ENCODE measurements at places on chromosomes 12 and 14.

GRCh38 chr12:108610856-108611605, 13.1 kb upstream of the TMEM119 start:
- no peak for DNase-seq

GRCh38 chr14:81147140-81147897, 73.4 kb downstream of the GTF2A1 start:
- DNase-seq: no peak

DNA sequence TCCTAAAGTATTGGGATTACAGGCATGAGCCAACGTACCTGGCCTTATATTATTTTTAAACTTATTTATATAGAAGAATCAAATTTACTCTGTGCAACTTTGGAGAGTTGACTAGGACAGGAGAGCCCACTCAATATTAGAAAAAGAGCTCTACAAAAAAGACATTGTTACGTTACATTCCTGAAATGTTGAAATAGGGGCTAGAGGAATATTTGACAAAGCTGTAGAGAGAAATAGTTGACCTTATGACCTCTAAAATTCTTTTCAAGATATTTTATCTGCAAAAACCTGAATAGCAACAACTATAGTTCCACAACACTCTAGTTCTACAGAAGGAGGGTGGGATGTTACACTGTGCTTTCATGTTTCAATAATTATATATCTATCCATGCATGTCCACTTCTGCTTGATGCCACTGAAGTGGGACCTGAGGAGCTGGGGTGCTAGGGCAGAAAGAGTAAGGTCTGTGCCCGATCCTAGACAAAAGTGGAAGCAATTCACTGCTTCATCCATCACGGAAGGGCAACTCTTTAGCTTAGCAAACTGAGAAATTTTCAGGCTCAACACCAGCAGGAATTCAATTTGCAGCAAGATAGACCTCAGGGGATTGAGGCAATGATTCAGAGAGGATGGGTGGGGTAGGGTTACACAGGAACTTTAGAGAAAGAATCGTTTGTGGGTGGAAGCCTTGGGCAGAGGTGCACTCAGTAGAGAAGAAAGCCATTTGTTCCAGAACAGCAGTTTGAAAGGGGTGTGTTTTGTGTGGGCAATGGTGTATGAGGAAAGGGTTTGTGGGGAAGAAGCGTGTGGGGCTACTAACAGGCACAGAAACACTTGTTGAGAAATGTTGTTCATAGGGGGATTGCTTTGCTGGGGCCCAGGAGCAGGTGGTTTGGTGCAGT, 16.0 kb upstream of the RNASE10 start:
- no peak for DNase-seq

GRCh38 chr14:77141214-77142004, at the start of gene ZDHHC22:
ZDHHC22 (minus strand) TSS chr14:77141791; CDS start chr14:77139738, 2,053 bp downstream.
- no peak for DNase-seq

DNA sequence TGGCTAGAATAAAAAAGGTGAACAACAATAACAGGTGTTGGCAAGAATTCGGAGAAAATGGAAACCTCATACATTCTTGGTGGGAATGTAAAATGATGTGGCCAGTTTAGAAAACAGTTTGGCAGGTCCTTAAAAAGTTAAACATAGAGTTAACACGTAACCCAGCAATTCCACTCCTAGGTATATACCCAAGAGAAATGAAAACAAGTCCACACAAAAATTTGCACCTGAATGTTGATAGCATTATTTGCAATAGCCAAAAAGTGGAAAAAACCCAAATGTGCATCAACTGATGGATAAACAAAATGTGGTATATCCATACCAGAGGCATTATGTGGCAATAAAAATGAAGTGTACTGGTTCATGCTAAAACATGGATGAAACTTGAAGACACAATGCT, 2.3 kb upstream of the MYO1H start:
- no peak for DNase-seq

GRCh38 chr12:27966870-27967269, 5.7 kb downstream of the PTHLH start:
- no peak for DNase-seq
